ENCODE measurements at places on chromosomes 3 and 15.

- DNase-seq = peak; percentile 94
These were observed 159.0 kb upstream of the IL12A start for GRCh38 chr3:159829539-159830227.

GRCh38 chr3:143343031-143343430 is 223.5 kb downstream of the CHST2 start:
- DNase-seq = no peak

- DNase-seq = peak; percentile 91
These were observed 51.7 kb downstream of the PHLDB2 start for GRCh38 chr3:111910806-111911205.

DNA sequence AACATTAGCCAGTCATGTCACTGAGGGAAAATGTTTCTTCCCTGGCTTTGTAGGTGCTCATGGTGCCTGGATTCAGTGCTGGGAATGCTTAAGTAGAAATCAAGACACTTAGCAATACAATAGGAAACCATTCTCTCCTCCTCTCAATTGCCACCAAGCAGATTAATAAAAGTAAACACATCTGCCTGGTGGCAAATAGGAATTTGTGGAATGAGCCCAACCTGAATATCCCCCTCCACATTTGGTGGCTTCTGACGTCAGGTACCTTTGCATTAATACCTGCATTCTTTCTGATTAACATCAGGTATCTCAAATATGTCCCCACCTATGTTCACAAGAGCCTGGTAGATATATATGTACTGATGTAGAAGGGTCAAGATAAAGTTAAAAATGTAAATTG is 42.7 kb downstream of the PPP2R3A start:
- DNase-seq = no peak

DNA sequence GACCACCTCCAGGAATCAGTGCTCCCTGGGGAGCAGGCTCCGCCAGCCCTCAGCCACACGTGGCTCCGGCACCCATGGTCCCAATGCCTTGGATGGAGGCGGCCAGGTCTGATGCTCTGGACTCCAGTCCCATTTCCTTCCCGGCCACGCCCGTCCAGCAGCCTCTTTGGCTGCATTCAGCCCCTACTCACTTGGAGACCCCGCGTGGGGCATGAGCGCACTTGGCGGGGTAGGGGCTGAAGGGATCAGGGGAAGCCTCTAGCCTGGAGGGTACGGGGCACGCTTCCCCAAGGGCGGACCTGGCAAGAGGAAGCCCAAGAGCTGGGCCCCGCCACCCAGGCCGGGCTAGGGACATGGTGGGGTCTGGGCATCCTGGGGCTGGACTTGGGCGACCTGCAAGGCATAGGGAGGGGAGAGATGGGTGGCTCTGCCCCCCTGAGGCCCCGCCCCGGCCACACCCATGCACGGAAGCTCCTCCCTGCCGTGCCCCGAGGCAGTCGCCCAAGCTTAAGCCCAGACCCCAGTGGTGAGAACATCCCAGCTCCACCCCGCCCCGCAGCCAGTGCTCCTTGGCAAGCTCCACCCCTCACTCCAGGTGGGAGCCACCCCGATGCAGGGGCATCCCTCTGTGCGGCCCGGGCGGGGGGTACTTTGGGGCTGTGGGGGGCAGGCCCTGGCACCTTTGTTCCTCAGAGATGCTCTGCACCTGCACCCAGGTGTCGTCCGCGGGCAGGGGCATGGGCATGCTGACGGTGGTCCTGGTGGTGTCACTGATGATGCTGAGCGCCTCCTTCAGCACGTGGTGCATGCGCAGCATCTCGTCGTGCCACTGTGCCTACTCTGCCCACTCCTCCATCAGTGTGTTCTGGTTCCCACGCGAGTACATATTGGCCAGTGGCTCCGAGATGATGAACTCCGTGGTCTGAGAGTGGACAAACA is 163.5 kb downstream of the GOLGA6L4 start:
- DNase-seq = no peak

- no peak for DNase-seq
These were observed 143.6 kb downstream of the RYR3 start for GRCh38 chr15:33454346-33454745.

GRCh38 chr3:197028728-197029510 is 698 bp downstream of the MELTF start:
- DNase-seq = no peak

- peak; percentile 43 for DNase-seq
These were observed 24.6 kb downstream of the EBLN2 start for GRCh38 chr3:73086071-73086494.

GRCh38 chr3:190624282-190624681 is 110.4 kb downstream of the IL1RAP start:
- no peak for DNase-seq

GRCh38 chr3:11915621-11916424 is 69.1 kb upstream of the TAMM41 start:
- no peak for DNase-seq

- no peak for DNase-seq
These were observed 9.1 kb downstream of the CD80 start for GRCh38 chr3:119550192-119550910.
